ENCODE measurements at places on chromosomes 1 and 21.

DNA sequence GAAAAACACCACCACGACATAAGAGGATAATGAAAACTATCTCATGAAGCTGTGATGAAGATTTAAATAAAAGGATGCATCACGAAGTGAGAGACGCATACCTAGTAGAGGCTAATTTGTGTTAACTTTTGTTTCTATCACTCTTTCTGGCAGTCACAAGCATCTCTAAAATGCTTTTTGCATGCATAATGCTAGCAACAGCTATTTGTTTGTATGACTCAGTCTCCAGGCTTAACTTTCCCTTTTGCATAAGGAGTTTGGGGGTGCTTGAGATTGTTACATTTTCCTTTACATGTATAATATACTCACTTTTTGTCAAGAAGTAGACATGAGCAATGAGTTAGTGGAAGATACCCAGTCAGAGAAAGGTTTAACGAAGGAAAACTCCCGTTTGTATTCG is 385.4 kb downstream of the DISC1 start:
- DNase-seq, result no peak

GRCh38 chr1:34019741-34020552 is 145.1 kb downstream of the CSMD2 start:
- DNase-seq, result no peak

DNA sequence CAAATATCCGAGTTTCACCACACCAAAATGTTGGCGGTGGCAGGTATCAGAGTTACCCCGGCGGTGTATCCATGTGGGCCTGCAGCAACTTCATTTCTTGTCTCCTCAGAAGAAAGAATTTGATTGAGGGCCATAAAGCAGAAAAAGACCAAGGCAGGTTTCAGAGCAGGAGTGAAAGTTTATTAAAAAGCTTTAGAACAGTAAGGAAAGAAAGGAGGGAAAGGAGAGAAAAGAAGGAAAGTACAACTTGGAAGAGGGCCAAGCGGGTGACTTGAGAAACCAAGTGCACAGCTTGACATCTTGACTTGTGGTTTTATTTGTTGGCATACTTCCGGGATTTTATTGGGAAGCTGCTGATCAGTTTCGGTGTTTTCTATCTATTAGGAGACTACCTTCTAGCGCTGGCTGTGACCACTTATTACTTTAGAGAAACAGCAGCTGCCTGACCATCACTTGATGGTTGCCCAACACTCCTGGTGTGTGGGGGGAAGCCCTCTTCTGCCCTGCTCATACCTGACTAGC is 75.5 kb upstream of the RAB3GAP2 start:
- DNase-seq, result no peak

DNA sequence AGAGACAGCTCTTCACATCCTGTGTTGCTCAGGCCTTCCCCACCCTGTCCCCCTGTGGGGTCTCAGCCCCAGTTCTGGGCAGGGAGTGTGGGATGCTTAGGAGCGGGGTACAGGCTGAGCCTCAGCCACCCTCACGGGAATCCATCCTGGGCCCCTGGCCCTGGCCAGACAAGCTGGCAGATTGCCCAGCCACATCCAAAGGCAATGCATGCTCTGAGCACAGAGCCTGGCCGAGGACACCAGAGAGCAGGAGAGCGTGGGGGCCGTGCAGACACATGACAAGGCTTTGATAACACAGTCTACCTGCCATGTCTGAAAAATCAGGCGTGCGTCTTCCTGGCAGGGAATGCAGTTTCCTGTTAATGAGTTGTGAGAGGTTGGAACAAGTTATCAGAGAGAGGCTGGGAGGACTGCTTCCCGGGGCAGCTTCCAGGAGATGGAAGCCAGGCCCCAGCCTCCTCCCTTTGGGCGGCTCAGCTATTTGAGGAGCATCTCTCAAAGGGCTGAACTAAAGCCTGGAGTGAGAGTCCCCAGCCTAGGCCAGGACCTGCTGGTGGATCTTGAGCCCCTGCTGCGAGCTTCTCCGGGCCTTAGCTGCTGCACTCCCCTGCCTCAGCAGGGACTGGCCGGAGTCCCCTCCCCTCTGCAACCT is 72.2 kb upstream of the SELENON start:
- DNase-seq, result no peak

DNA sequence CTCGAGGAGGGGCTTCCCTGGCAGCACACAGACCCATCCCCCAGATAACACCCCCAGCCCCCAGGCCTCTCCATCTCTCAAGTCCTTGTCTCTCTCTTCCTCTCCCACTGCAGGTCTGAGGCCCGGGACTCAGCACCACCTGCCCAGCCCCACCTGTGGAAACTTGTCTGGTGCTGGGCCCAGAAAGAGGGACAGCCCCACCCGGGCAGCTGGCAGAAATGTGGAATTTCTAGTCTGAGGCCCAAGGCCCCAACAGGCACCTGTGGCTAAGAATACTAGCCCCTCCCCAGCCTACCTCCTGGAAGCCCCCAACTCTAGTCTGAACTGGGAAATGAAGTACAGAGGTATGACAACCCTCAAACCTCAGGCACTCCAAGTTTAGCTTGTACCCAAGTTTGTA is 15.4 kb downstream of the TTC39A start:
- no peak for DNase-seq

DNA sequence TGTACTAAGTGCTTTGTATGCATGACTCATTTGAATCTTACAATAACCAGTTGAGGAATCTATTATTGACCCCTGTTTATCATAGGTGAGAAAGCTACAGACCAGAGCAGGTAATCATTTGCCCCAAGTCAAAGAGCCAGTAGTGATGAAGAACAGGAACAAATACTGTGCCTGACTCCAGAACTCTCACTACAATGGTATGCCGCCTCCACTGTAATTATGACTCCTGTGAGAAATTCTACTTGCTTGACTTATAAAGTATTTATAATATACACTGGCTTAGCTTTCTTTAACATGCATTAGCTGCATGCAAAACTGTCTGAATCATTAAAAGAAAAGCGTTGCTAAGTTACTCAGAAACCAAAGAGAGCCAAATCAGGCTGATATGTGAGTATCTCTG is 92.6 kb downstream of the ZNF281 start:
- no peak for DNase-seq

GRCh38 chr21:42056996-42057689 is 14.0 kb upstream of the UMODL1 start:
- DNase-seq, result no peak

DNA sequence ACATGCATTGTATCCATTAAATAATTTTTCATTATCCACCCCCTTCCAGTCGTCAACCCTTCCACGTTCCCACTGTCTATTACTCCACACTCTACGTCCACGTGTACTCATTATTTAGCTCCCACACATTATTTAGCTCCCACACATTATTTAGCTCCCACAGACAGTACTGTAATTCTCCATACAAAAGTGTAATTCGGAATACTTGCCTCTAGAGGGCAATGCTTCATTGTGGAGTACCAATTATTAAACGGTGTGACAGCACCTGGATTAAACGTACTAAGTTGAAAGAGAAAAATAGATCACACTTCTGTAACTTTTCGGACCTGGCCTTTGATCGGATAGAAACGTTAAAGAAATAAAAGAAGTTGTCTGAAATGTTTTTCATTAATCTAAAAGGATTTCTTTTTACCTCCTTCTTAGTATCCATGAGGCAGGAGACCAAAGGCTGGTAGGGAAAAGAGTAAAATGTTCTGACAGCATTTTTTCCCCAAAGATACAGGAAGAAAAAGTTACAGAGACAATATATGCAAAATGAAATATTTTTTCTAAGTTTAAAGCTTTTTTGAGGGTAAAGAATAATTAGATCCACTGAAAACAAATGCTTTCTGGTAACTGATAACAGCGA is 99.2 kb downstream of the LHX8 start:
- DNase-seq, result no peak

- DNase-seq, result no peak
These were observed 43.5 kb downstream of the CD34 start for GRCh38 chr1:207867136-207868109.

- DNase-seq, result no peak
These were observed 18.8 kb downstream of the RNF115 start for GRCh38 chr1:145805057-145805456.

GRCh38 chr1:53948291-53948690 is 2.1 kb downstream of the LRRC42 start:
- DNase-seq, result no peak

DNA sequence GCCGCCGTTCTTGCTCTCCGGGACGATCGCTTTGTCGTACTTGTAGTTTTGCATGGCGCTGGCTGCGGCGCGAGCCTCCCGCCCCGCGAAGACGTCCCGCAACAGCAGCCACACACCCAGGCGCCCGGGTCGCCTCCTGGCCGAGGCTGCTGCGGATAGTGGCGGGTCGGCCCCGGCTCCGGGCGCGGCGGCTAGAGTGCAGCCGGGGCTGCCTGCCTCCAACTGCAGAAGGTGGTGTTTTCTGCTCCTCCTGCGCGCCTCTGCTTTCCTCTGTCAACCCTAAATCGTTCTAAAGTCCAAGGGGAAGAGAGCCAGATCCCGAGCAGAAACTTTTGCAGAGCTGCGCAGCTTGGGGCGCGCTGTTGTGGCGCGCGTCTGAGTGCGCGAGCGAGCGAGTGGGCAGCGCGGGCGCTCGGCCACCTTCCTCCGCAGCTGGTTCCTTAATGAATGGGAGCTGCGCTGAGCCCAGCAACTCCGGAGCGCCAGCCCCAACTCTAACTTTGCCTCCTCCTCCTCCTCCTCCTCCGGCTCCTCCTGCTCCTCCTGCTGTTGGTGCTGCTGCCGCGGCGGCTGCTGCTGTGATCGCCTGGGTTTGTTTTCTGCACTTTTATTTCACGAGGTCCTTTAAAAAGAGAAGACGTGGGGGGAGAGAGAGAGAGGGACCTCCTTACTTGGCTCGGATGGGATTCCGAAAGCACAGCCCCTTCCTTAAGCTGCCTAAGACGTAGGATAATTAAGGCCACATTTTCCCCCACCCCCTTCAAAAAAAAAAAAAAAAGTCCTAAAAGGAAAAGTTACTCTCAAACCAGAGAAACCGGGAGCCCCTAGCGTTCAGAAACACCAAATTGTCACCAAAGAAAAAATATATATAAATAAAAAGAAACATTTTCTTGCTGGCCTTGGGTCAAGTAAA is at the start of gene PLPP3:
TSS of gene PLPP3 (minus strand) at position 601 of the 913 bp plus-strand sequence. CDS start at position 54, 547 bp downstream.
- DNase-seq, result no peak

GRCh38 chr1:172108161-172108893 is 267.0 kb downstream of the DNM3 start:
- no peak for DNase-seq

DNA sequence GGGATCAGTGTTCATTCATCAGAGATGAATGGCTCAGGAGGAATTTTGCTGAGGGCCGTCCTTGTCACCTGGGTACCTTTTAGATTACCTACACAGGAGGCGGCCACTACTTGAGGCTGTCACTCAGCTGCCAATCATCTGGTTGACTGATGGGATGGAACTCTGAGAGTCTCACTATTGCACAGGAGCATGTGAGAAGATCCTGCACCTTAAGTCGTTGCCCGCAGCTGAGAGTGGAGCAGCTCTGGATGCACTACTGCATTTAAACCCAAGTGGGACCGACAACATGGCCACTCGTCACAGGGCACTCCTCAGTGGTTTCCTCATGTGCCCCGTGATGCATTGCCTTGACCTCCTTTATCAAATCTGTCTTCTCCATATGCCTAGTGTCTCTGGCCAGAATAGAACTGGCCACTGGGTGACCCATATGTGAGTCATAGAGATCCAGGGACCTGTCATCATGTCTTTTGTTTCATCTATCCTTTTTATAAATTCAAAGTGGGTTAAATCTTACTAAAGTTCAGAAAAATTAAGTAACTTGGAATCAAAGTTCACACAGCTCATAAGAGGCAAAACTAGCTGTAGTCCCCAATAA is 165.5 kb downstream of the ZSCAN20 start:
- DNase-seq, result no peak

- no peak for DNase-seq
These were observed 37.0 kb downstream of the MAN1C1 start for GRCh38 chr1:25653558-25653957.

Data from stimulated activated CD4-positive, alpha-beta T cell treated with anti-CD3 and anti-CD28 coated beads, Interleukin-15, amount 100 ng/mL, for 48 hours (primary cell).